Natural killer cell (primary cell): ENCODE measurements at places on chromosomes 3 and 15. TPM values are rescaled to one million over a fixed set of nuclear protein-coding genes. Genes with fewer than 3 reads are reported as not detected.
A peak's percentile ranks its signal among the peaks of the same experiment; 100 is the strongest.

SYNPR gene
- total RNA-seq, result not detected

DNAJC13 gene
- 30.5 TPM for total RNA-seq

TMEM212 gene
- total RNA-seq, result not detected

KBTBD8 gene
- 11.8 TPM for total RNA-seq

MYO5C gene
- 0.82 TPM for total RNA-seq

SLC9A9 gene
- 24.0 TPM for total RNA-seq

CYP11A1 gene
- total RNA-seq, result not detected

MINAR1 gene
- 0.54 TPM for total RNA-seq

SLC51B gene
- not detected for total RNA-seq

DNA sequence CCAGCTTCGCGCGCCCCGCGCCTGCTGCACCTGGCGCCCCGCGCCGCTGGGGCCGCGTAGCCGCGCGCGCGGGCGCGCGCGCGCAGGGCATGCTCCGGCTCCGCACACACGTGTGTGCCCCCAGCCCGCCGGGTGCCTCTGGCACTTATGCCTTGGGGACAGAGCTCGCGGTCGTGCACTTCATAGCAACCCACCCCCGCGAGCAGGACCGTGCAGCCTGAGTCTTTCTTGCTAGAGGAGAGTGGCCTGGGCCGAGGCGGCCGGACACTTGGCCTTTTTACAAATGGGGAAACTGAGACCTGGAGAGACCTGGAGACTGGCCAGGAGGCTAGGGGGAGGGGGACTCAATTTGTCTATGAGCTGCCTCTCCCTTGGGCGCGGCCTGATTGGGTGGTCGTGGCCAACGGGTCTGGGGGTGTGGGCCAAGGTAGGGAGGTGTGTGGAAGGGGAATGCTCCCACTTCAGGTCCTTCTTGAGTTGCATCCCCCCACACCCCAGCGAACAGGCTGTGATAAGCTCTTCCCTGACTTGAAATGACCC lies 562 bp downstream of the NBEAL2 start:
- peak; percentile 30 for DNase-seq
- H3K36me3 ChIP-seq, result peaks cover 2% of the 10 kb centered on the region
- no peaks in the 10 kb centered on the region for H3K27me3 ChIP-seq
- H3K27ac ChIP-seq, result peak overlapping the region; percentile 57
- peak overlapping the region; percentile 72 for H3K4me3 ChIP-seq
- peaks cover 88% of the 10 kb centered on the region for H3K4me1 ChIP-seq

- H3K4me3 ChIP-seq, result no peak overlapping the region
- no peaks in the 10 kb centered on the region for H3K27me3 ChIP-seq
- H3K4me1 ChIP-seq, result no peaks in the 10 kb centered on the region
- no peaks in the 10 kb centered on the region for H3K36me3 ChIP-seq
- no peak for DNase-seq
These were observed 15.9 kb upstream of the ZBTB38 start for GRCh38 chr3:141352262-141352984.

GRCh38 chr3:81592101-81592500 lies 169.3 kb downstream of the GBE1 start:
- DNase-seq, result no peak
- H3K4me3 ChIP-seq, result no peak overlapping the region
- no peaks in the 10 kb centered on the region for H3K4me1 ChIP-seq
- no peak overlapping the region for H3K27ac ChIP-seq
- H3K36me3 ChIP-seq, result peaks cover 2% of the 10 kb centered on the region

DNA sequence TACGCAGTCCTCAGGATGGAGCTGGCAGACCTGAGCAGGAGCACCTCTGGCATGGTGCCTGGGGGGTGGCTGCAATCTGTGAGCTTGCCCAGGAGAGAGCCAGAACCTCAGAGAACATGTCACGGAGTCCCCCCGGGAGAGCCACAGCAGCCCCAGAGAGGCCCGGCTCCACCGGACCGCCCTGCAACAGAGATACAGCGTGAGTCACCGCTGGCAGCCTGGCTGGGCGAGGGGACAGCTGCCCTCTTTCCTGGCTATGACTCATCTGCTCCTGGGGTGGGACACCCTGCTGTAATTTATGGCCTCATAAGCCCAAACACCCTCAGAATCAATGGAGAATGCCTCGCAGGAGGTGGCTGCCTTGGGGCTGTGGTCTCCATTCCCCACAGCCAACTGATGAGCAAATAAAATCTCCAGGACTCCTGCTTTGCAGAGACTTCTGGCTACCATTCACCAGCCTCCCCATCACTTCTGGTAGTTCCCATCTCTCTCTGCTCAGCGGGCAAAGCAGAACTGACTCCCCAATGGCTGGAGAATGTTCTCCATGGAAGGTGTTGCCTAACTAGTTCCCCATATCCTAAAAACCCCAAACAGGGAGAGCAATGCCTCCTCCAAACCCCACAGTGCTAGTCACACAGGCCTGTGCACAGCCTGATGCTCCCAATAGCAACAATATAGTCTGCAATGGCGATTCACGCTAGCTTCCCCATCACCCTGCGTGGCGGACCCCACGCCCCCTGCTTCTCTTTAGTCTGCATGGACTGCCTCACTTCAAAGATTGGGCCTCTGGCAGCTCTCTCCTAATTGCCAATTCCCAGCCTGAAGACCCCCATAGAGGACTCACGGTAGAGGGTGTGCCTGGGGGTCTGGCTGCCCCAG lies 21.6 kb downstream of the ACSBG1 start:
- H3K36me3 ChIP-seq, result no peaks in the 10 kb centered on the region
- no peak for DNase-seq
- no peaks in the 10 kb centered on the region for H3K4me1 ChIP-seq
- no peaks in the 10 kb centered on the region for H3K27me3 ChIP-seq
- no peak overlapping the region for H3K4me3 ChIP-seq
- no peak overlapping the region for H3K27ac ChIP-seq

DNA sequence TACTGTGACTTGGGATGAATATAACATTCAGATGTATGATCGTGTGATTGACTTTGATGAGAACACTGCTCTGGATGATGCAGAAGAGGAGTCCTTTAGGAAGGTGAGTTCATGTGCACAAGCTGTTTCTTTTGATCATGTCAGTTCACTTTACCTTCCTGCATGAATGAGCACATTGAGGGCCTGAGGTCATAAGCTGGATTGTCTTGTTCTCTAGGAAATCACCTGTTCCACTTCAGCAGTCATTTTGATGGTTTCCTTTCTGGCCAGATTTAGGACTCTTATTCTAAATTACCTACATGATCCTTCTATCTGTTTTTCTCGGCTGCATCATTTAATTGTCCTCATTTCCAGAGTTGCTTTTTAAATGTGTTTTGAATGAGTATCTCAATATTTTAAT lies 4.1 kb downstream of the RCN2 start:
- no peaks in the 10 kb centered on the region for H3K27me3 ChIP-seq
- no peak overlapping the region for H3K27ac ChIP-seq
- H3K4me1 ChIP-seq, result peaks cover 5% of the 10 kb centered on the region
- peaks cover 34% of the 10 kb centered on the region for H3K36me3 ChIP-seq
- DNase-seq, result no peak

GRCh38 chr15:62850318-62850717 lies 192.2 kb upstream of the TPM1 start:
- no peak for DNase-seq
- H3K27ac ChIP-seq, result no peak overlapping the region
- no peak overlapping the region for H3K4me3 ChIP-seq
- no peaks in the 10 kb centered on the region for H3K4me1 ChIP-seq
- H3K27me3 ChIP-seq, result no peaks in the 10 kb centered on the region
- no peaks in the 10 kb centered on the region for H3K36me3 ChIP-seq

DNA sequence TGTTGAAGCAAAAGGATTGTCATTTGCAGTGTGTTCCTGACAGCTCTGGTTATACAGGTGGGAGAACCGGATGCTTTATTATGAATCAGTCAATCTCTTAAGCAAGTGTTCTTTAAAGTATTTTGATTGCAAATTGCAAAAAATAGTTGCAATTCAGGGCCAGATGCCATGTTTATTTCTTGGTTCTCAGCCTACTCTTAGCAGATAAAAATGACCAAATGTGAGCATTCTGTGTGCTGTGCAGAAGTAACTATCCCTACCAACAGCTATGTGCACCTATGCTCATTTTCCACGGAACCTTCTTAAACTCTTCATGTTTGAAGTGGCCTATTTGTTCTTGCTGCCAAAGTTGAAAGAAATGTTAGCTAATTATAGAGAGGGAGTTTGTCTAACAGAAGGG lies 262.3 kb upstream of the RASGRP1 start:
- H3K36me3 ChIP-seq, result no peaks in the 10 kb centered on the region
- H3K4me1 ChIP-seq, result no peaks in the 10 kb centered on the region
- no peak for DNase-seq
- peaks cover 6% of the 10 kb centered on the region for H3K27me3 ChIP-seq
- H3K27ac ChIP-seq, result no peak overlapping the region

- H3K27ac ChIP-seq, result no peak overlapping the region
- no peak for DNase-seq
- H3K36me3 ChIP-seq, result no peaks in the 10 kb centered on the region
- H3K4me1 ChIP-seq, result no peaks in the 10 kb centered on the region
- no peaks in the 10 kb centered on the region for H3K27me3 ChIP-seq
- H3K4me3 ChIP-seq, result no peak overlapping the region
These were observed 782.2 kb upstream of the GOLIM4 start for GRCh38 chr3:168877899-168878298.

DNA sequence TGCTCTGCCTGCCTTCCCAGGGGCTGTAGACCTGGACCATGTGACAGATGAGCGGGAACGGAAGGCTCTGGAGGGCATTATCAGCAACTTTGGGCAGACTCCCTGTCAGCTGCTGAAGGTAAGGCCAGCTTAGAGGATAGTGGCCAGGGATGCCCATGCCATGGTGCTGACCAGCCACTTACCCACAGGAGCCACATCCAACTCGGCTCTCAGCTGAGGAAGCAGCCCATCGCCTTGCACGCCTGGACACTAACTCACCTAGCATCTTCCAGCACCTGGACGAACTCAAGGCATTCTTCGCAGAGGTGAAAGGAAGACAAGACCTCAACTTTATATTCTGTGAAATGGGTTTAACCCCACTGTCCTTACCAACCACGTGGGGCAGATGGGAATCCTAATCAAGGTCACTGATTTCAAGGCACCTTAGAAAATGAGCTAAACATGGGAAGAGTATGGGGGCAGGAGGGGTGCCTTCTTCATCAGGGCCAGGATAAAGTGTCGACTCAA lies 26.7 kb downstream of the NBEAL2 start:
- H3K4me3 ChIP-seq, result no peak overlapping the region
- peaks cover 25% of the 10 kb centered on the region for H3K4me1 ChIP-seq
- no peaks in the 10 kb centered on the region for H3K27me3 ChIP-seq
- H3K36me3 ChIP-seq, result peaks cover 74% of the 10 kb centered on the region

DNA sequence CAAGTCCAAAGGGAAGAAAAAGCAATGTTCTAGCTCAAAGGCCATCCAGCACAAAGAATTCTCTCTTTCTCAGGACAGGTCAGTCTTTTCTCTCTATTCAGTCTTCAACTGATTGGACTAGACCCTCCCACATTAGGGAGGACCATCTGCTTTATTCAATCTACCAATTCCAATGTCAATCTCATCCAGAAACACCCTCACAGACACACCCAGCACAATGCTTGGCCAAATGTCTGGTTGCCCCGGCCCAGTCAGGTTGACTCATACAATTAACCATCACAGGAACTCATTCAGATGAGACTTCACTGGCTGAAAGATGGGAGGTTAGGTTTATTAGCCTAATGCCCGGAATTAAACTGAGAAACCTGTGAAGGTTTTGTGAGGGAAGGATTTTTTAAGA lies 32.4 kb downstream of the ACAN start:
- no peak overlapping the region for H3K27ac ChIP-seq
- no peak for DNase-seq
- H3K4me1 ChIP-seq, result no peaks in the 10 kb centered on the region
- no peak overlapping the region for H3K4me3 ChIP-seq
- H3K36me3 ChIP-seq, result no peaks in the 10 kb centered on the region

DNA sequence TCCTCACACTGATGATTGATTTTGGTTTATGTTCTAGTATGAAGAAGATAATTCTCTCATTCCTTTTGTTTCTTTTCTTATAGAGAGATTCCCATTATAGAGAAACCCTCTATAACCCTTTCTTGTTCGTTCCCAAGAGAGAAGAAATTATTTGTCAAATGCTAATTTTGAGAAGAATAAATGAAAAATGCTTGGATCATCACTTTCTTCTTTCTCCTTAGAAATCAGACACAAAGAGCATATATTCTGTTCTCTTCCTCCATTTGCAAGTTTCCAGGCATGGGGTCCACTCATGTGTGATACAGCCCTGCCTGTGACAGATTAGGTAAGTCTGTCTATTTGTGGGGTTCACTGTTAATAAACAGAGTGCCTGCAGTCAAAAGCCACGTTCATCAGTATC lies 222.6 kb upstream of the NECTIN3 start:
- no peaks in the 10 kb centered on the region for H3K36me3 ChIP-seq
- no peaks in the 10 kb centered on the region for H3K27me3 ChIP-seq
- no peak overlapping the region for H3K4me3 ChIP-seq
- no peaks in the 10 kb centered on the region for H3K4me1 ChIP-seq

DNA sequence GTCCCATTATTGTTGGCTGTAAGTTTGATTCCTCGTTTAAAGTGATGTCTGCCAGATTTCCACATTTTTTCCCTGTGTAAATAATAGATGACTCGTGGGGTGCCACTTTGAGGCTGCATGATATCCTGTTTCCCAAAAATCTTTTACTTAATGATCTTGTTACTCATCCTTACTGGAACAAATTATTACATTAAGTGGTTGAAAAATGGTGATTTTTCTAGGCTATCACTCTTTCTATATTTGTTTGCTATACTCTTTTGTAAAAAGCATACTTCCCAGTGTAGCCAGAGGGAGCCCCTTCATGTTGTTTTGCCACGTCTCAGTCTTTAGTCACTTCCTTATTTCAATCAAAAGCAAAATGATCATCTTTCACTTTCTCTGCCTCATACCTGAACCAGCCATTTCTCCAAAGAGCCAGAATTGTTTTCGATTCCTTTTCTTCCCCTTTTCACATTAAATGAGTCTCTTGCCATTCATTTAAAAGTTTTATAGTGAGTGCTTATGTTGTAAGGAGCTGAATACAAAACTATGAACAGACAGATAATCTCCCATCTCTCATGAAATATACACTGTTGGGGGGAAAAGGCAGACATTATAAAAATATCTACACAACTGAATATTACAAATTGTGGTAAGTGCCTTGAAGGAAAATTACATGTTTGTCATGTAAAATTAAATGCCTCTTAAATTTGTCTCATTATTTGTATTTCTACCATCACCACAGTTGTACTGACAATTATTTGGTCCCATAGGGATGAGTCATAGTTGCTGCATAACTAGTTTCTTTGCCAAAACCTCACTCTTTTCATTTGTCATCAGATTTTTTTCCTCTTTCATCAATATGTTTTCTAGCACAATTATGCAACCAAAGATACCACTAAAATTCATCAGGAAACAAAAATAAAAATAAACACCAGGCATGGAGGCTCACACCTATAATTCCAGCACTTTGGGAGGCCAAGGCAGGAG lies 41.5 kb downstream of the ADGRG7 start:
- no peaks in the 10 kb centered on the region for H3K4me1 ChIP-seq
- H3K27ac ChIP-seq, result no peak overlapping the region
- DNase-seq, result peak; percentile 37

- H3K36me3 ChIP-seq, result peaks cover 74% of the 10 kb centered on the region
- no peaks in the 10 kb centered on the region for H3K27me3 ChIP-seq
- no peak overlapping the region for H3K4me3 ChIP-seq
- no peak overlapping the region for H3K27ac ChIP-seq
These were observed 12.6 kb upstream of the APH1B start for GRCh38 chr15:63264688-63265293.

GRCh38 chr3:61564395-61565059 lies 3.2 kb downstream of the PTPRG start:
- peaks cover 12% of the 10 kb centered on the region for H3K27me3 ChIP-seq
- peaks cover 8% of the 10 kb centered on the region for H3K4me1 ChIP-seq
- no peaks in the 10 kb centered on the region for H3K36me3 ChIP-seq
- H3K27ac ChIP-seq, result no peak overlapping the region
